ENCODE measurements at places on chromosomes 5 and 9. TPM values are rescaled to one million over a fixed set of nuclear protein-coding genes. Genes with fewer than 3 reads are reported as not detected.

DNA sequence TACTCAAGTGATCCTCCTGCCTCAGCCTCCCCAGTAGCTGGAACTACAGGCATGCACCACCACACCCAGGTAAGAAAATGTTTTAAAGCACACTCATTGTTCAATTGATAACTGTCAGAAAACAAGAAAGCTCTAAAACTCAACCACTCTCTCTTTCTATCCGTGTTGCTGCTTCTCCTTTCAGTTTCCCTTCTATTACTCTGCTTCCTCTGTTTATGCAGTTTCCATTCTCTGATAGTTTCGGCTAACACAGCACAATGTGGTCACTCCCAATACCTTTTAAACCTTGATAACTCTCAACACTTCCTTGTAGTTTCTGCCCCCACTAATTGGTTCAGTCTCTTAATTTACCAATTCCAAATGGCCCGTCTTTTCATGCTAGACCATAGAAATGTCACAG lies 59.2 kb upstream of the NR4A3 start:
- no peak for DNase-seq

- DNase-seq, result no peak
These were observed 1.8 kb downstream of the MRPL36 start for GRCh38 chr5:1797855-1798254.

- no peak for DNase-seq
These were observed 18.4 kb downstream of the RUFY1 start for GRCh38 chr5:179568721-179569120.

DNA sequence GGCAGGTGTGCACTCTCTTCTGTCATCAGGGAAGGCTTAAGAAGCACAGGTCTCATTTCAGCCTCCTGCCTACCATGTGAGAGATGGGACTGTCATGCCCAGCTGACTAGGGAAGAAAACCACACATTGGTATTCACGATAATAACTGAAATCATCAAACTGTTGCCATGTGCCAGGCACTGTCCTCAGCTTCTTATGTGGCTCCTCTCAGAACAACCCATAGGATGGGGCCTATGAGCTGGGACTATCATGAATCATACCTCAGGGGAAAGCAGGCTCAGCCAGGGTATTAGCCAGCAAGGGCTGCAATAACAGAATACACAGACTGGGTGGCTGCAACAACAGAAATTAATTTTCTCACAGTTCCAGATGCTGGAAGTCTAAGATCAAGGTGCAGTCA lies 3.3 kb downstream of the AFAP1L1 start:
- no peak for DNase-seq

DNA sequence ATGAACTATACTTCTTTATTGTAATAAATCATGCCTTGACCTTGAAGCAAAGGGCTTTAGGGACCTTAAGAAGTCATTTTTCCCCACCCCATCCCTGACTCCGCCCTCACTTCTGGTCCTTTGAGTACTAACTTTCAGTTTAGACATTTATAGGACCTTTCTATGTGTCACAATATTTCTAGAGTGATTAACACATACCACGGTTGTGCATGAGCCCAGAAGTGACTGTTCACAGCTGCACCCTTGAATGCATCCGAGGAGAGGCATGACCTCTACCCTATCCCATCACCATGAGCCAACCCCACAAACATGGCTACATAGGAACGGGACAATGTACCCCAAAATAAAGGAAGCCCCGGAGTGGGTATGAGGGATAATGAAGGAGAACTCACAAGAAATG lies 160.3 kb downstream of the HSD17B3 start:
- no peak for DNase-seq

DNA sequence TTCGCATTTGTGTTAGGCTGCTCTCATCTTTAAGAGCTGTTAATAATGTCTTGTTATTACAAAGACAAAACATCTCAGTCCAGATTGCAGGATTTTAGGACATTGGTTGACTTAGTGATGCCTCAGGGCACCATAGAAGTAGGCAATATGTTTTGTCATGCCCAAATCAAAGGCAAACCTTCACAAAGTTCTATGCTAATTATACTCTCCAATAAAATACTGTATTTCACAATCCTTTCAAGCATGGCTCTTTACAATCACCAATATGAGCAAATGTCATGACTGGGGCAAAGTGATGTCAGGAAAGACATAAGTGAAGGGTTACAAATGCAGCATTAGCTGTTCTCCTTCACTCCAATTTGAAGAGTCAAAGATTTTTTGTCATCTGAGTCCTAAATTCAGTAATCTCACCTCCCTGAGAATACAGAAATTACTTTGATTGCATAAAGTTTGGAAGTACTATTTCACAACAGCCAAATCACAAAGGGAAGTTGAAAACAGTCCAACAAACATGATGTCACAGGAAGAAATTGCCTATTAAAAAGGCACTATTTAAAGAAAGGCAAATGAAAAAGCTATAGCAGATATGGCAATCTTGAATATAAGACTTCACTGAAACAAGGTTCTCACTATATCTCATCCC lies 303.2 kb downstream of the PRR16 start:
- DNase-seq, result peak; percentile 39

- no peak for DNase-seq
These were observed 1.5 kb upstream of the IL7R start for GRCh38 chr5:35855187-35855586.

GRCh38 chr5:73624888-73625287 lies 1.1 kb upstream of the ARHGEF28 start:
- DNase-seq, result no peak

- DNase-seq, result no peak
These were observed 22.1 kb downstream of the TRMO start for GRCh38 chr9:97900103-97900737.

- DNase-seq, result no peak
These were observed 232.5 kb downstream of the PARP8 start for GRCh38 chr5:50898966-50899365.

GRCh38 chr9:33197279-33198152 lies 30.4 kb upstream of the B4GALT1 start:
- no peak for DNase-seq

DNA sequence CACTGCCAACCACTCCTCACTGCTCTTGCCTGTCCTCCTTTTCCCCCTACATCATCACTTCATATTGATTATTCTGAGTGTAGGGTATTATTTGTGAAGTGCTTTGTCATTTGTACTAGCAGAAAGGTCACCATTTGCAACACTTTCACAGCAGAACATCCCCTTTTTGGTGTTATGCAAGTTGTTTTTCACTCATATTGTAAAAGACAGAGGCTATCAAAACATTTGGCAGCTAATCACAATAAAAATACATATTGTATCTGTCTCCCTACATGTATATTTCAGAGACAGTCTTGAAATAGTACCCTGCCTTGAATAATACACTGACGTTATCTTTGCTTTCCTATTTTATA lies 82.3 kb downstream of the ANXA1 start:
- no peak for DNase-seq

- no peak for DNase-seq
These were observed 10.9 kb downstream of the SH3GL2 start for GRCh38 chr9:17589771-17590170.

GRCh38 chr9:708182-708550 lies 133.3 kb upstream of the DMRT1 start:
- DNase-seq, result no peak

GRCh38 chr9:132632413-132633129 lies 37.2 kb downstream of the DDX31 start:
- no peak for DNase-seq

GRCh38 chr9:70490478-70490877 lies 76.0 kb upstream of the KLF9 start:
- no peak for DNase-seq

DNA sequence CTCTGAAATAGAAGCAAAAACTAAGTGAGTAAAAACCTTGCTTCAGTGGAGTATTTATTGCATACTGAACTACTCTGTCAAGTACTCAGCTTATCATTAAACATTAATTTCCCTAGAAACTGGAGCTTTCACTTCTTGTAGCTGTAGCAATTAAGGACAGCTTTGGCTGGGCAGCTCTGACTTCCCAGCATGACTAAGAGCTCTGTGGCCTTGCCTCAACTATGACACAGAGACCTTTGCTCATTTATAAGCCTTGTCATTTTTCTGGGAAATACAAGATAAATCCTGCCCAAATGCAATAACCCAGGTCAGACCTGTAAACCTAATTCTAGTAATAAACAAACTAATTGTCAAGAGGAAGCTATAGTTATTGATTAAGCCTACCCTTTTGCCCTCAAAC lies 65.4 kb upstream of the STK32A start:
- DNase-seq, result no peak

DNA sequence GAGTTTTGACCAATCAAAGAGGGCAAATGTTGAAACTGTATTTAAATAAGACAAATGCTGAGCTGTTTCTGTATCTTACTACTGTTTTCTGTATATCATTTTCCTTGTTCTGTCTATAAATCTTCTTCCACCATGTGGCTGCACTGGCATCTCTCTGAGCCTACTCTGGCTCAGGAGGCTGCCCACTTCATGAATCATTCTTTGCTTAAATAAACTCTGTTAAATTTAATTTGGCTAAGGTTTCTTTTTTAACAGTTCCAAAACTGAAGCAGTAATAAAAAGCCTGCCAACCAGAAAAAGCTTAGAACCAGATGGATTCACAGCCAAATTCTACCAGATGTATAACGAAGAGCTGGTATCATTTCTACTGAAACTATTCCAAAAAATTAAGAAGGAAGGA lies 40.2 kb upstream of the TAS2R1 start:
- no peak for DNase-seq

DNA sequence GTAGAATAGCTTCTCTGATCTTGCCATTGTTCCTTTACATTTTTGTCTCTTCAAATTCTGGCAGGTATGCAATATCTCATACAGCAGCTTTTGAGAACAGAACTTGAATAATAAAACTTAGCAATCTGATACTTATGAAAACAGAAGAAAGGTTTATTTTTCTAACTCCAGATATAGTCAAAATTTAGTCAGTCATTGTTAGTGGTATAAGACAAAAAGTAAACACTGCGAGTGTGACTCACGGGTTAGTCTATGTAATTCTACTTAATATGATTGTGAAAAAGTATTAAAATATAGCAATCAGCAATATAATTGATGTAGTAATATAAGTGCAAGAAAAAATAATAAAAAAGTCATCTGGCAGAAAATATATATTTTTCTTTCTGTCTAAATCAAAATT lies 910.4 kb downstream of the DNAH5 start:
- DNase-seq, result no peak

DNA sequence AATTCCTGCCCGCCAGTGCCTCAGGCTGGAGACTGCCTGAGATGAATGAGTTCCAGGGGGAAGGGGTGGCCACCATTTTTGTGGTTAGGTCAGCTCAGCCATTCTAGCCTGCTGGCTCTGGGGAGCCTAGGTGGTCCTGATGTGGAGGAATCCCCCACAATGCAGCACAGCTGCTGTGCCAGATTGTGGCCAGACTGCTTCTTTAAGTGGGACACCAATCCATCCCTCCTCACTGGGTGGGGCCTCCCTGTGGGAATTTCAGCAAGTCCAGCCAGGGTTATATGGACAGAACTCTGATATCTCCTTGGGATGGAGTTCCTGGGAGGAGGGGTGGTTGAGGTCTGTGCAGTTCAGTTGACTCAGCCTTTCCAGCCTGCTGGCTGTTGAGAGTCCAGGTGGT lies 51.2 kb upstream of the DAP start:
- no peak for DNase-seq

DNA sequence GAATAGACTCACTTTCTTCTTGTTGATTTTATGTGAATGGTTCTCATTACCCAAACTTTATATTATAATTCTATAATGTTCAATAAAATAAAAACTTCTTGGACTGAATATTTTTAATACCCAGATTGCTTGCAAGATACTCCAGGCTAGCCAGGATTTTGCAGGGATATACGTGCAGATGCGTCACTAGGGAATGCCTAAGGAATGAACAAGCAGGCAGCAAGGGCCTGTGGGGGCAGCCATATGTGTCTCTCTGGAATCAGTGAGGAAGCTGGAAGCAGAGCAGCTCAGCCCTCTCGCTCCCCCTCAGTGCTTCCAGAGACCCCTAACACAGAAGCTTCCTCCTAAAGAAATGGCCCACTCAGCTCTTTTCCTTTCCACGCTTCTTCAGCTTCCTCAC lies 457.4 kb downstream of the CCDC171 start:
- no peak for DNase-seq

GRCh38 chr5:155773680-155774079 lies 553.3 kb upstream of the SGCD start:
- no peak for DNase-seq

DNA sequence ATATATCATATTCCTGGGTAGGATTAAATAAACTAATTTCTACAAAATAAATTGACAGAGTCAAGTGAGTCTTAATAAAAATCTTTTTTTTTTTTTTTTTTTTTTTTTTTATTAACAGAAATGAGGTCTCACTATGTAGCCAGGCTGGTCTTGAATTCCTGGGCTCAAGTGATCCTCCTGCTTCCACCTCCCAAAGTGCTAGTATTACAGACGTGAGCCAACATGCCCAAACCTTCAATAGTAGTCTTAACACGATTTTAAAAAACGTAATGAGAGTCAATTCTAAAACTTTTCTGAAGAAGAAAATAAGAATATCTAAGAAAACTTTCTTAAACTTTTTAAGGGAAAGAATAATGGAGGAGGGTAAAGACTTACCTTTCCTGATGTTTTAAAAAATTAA lies 84.2 kb downstream of the YIPF5 start:
- peak; percentile 69 for DNase-seq

GRCh38 chr9:76227156-76227555 lies 167.1 kb downstream of the RFK start:
- no peak for DNase-seq

GRCh38 chr9:71242081-71242480 lies 120.7 kb upstream of the TRPM3 start:
- no peak for DNase-seq

GRCh38 chr5:75078027-75078426 lies 25.7 kb upstream of the GCNT4 start:
- DNase-seq, result no peak

The ELAVL2 gene
- 12.1 TPM for total RNA-seq

The OTP gene
- not detected for total RNA-seq

The PTPA gene
- total RNA-seq, result 106 TPM

The MEF2C gene
- total RNA-seq, result 0.41 TPM

The RPL37 gene
- total RNA-seq, result 2,276 TPM

The DIMT1 gene
- 43.1 TPM for total RNA-seq

The DOCK8 gene
- total RNA-seq, result 1.6 TPM

The EQTN gene
- total RNA-seq, result 0.27 TPM

The BARX1 gene
- total RNA-seq, result not detected

The IL4 gene
- not detected for total RNA-seq

The PCDHAC2 gene
- 4.6 TPM for total RNA-seq

The FST gene
- total RNA-seq, result 529 TPM

The FCN1 gene
- total RNA-seq, result not detected

All from foreskin keratinocyte (primary cell).